ENCODE measurements at places on chromosomes 4 and X. TPM values are rescaled to one million over a fixed set of nuclear protein-coding genes. Genes with fewer than 3 reads are reported as not detected.

DNA sequence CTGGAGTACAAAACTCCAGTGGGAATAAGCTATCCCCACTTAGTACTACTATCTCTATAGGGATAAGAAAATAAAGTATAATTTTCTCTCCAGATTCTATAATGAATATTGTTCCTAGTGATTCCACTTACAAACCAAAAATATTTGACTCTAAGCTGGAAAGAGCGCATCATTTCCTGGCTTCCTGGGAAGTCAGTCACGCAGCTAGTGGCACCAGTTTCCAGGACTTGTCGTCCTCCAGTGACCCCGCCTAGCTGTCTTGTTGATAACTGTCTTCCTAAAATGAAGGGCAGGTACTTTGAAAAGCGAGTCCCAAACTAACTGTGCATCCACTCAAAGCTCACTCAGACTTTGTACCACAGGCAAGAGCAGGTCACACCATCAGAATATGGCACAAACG, 39.3 kb downstream of the LNX1 start:
- DNase-seq = no peak

DNA sequence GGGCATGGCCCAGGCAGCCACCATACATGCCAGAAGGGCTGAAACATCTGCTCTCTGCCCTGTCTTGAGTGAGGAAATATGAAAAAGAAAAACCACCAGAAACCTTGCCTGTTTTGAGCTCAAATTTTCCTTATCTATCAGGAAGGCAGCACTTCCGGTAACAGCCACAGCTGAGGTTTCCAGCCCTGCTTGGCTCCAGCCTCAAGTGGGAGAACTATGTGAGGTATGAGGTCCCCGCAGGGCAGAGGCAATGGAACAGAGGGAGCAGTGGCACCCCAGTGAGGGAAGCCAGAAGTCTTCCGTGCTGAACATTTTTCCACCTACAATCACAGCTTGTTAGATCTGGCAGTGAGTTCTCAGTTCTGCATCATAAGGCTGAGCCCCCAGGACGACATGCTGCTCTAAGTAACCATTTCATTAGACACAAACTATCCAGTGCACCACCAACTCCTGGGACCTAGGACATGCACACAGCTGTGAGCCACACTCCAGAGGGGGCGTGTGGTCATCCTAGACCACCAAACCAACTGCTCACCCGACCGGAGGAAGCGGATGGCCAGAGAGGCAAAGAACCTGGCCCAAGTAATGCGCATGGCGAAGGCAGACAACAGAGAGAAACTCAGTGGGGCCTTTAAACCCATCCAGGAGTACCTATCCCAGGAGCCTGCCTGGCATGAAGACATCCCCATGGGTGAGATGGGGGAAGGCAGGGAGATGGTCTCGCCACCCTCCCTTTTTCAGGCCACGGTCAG, 22.6 kb downstream of the WDR1 start:
- no peak for DNase-seq

GRCh38 chr4:13481569-13481968, 2.6 kb downstream of the RAB28 start:
- no peak for DNase-seq

The MEPE gene
- polyA plus RNA-seq = not detected

The FREM3 gene
- polyA plus RNA-seq = 0.01 TPM

The CLDN34 gene
- polyA plus RNA-seq = not detected

All from heart right ventricle (tissue), 16 donors.